Head of caudate nucleus (tissue), 42 donors: ENCODE measurements at places on chromosomes 3 and 15.
A peak's percentile ranks its signal among the peaks of the same experiment; 100 is the strongest.

GRCh38 chr3:13200946-13201345 is 127.7 kb upstream of the IQSEC1 start:
- no peak for DNase-seq

DNA sequence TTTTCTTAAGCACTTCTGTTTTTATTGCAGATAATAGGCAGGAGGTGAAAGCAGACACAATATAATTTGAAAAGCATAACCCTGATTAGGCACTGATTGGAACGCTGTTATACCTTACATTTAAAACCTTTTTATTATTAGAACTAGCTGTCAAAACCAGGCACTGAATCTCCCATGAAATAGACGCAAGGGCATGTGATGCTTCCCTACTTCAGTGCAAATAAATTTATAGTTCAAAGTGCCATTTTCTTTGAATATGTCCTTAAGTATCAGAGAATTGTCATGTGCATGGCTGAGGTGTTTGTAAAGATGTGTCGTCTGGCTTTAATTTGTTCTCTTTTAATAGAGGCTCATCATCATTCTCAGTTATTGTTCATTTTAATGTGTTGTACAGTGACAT is 386.0 kb downstream of the NR2F2 start:
- no peak for DNase-seq

GRCh38 chr3:139222100-139222657 is 121.6 kb upstream of the MRPS22 start:
- no peak for DNase-seq

DNA sequence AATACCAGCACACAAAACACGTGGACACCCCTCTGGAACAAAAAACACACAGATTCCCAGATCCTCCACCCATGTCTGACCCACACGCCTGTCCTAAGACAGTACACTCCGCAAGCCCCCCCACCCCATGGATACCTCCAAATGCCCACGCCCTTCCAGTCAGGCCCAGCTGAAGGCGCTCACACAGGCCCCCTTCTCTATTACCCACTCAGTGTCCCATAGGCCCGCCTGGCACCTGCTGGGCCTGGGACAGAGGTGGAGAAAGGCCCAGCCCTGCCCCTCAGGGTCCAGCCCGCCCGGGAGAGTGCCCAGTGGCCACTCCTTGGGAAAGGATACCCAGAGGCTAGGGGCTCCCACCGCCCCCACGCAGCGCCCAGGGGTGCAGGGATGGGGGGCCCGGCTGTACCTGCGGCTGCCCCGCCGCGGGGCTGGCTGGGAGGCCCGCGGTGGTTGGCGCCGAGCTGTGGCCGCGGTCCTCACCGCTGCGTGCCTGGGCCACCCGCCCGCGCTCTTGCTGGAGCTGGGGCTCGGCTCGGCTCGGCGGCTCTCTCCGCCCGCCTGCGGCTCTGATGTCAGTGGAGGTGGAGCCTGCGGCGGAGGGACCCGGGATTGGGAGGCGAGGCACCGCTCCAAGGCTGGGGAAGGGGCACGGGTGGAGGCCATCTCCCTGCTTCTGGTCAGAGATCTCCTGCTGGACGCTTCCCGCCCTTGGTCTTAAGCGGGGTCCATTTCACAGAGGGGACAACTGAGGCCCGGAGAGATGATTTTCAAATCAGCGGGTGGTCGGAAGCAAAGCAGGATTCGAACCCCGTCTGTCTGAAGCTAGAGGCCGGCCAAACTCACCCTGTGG is at the start of gene CAMK1:
Gene CAMK1 (minus strand): TSS at position 522 of the 850 bp plus-strand sequence. CDS start 2,198 bp downstream, outside the sequence.
- peak; percentile 81 for DNase-seq

DNA sequence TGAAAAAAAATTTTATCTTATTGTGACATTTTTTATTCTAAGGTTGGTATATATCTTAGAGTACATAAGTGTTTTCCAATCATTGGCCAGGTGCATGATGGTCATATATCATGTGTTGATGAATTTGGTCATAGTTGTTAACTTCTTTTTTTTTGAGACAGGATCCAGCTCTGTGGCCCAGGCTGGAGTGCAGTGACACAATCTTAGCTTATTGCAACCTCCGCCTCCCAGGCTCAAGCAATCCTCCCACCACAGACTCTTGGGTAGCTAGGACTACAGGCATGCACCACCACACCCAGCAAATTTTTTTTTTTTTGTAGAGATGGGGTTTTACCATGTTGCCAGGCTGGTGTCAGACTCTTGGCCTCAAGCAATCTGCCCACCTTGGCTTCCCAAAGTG is 44.0 kb downstream of the PCCB start:
- no peak for DNase-seq
